ENCODE measurements at places on chromosomes 3 and 15. TPM values are rescaled to one million over a fixed set of nuclear protein-coding genes. Genes with fewer than 3 reads are reported as not detected.

Gene PLOD2
- 1.0 TPM for total RNA-seq

Gene TP63
- 1.0 TPM for total RNA-seq

Gene RTP3
- total RNA-seq, result not detected

Gene STAC
- total RNA-seq, result not detected

Gene RPL39L
- total RNA-seq, result 12.6 TPM

Gene ZNF80
- total RNA-seq, result 0.39 TPM

Gene XRN1
- 110 TPM for total RNA-seq

Gene MEGF11
- not detected for total RNA-seq

Gene ADPRH
- 3.9 TPM for total RNA-seq

Measured in T-helper 1 cell treated with Interleukin-12 subunit alpha and Interleukin-12 subunit beta and Interleukin-4 antibody, amounts not matched to agents 30 ng/mL and 1 ng/mL, for 36 hours (primary cell).